SW480 (cell line): ENCODE measurements at places on chromosomes 1 and 21.
A peak's percentile ranks its signal among the peaks of the same experiment; 100 is the strongest.

- DNase-seq: peak; percentile 88
These were observed 9.1 kb downstream of the CDKN2C start for GRCh38 chr1:50978852-50979781.

DNA sequence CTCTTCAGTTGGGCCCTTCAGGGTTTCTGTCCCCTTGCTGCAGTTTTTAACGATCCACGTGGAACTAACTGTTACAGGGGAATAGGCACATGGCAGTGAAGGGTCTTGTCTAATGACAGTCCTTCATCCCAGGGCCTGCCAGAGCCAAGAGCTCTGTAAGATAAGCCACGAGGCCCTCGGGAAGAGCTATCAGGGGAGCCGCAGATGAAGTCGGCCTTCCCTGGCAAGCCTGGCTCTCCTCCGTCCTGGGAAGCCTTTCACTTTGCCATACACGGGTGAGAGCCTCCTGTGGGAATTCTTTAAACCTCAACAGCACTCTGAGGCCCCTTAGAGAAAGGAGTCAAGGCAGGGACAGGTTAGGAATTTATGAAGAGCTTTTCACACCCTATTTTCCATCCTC is 29.0 kb downstream of the ACP6 start:
- no peak for DNase-seq

GRCh38 chr1:158185770-158186169 is 5.1 kb downstream of the CD1D start:
- no peak for DNase-seq

DNA sequence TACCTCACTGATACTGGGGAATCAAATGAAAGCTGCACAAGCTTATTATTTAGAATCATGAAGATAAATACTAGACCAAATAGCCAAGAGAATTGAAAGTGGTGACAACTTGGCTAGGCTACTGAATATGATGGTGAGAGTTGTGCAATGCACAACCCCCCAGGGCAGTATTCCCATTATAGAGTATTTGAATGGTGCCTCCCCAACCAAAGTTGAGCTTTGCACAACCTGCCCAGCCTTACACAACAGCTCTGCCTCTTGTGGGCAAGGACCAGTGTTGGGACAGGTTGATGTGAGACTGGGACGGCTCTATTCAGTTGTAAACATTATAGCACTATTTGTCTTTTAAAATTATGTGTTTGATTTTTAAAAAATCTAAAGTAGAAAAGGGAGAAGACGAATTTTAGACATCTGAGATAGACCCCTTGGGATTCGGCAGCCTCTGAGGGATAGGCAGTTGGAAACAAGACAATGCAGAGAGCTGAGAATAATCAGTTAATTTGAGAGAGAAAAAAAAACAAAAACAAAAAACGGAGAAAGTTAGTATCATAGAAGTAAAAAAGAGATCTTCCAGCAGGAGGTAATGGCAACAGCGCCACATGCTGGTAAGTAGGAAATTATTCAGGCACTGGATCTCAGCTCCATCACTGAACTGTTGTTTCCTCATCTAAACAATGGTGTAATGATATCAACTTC is 91.0 kb upstream of the KCNA3 start:
- DNase-seq: peak; percentile 62

DNA sequence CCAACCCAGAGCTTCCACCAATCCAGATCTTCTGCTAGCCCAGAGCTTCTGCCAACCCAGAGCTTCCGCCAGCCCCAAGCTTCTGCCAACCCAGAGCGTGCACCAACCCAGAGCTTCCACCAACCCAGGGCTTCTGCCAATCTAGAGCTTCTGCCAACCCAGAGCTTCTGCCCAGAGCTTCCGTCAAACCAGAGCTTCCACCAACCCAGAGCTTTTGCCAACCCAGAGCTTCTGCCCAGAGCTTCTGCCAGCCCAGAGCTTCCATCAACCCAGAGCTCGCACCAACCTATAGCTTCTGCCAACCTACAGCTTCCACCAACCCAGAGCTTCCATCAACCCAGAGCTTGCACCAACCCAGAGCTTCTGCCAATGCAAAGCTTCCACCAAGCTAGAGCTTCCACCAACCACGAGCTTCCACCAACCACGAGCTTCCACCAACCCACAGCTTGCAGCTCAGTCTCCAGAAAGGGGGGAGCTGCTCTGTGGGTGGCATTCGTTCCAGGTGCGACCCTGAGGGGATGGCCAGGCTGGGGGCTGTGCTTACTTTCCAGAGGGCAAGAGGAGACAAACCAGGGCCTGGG is 23.8 kb downstream of the CRYAA start:
- no peak for DNase-seq

- DNase-seq: no peak
These were observed 25.0 kb downstream of the LRRN2 start for GRCh38 chr1:204660509-204660908.

- no peak for DNase-seq
These were observed 116.0 kb downstream of the ASTN1 start for GRCh38 chr1:177048314-177049069.

DNA sequence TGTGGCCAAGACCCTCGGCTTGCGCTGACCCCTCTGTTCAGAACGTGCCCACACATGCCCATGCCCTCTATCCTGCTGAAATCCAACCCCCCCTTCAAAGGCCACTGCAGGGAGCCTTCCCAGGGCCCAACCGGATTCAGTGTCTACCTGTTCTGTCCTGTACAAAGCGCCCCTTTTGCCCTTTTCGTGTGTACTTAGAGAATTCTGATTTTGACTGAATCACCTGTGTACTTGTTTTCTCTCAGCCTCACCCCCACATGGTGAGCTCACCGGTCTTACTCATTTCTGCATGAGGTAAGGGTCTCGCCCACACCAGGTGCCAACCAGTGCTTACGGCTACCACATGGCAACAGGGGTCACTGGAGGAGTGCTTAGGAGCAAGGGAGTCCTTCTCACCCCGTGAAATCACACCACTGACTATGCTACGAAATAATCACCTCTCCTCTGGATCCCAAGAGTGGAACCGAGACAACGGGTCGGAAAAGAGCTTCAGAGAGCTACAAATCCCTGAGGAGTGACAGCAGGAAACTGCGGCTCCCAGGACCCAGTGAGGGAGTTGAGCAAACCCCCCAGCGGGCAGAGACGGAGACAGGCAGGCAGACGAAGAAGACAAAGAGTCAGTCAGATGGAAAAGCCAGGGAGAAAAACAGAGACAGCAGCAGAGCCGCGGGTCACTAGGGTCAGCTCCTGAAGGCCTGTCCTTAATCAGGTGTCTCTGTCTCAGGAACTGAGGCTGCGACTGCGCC is 2.1 kb upstream of the S100A2 start:
- peak; percentile 94 for DNase-seq

- DNase-seq: no peak
These were observed 11.6 kb downstream of the GNG4 start for GRCh38 chr1:235637756-235638534.

- no peak for DNase-seq
These were observed 45.5 kb downstream of the MRPL37 start for GRCh38 chr1:54245501-54245900.

DNA sequence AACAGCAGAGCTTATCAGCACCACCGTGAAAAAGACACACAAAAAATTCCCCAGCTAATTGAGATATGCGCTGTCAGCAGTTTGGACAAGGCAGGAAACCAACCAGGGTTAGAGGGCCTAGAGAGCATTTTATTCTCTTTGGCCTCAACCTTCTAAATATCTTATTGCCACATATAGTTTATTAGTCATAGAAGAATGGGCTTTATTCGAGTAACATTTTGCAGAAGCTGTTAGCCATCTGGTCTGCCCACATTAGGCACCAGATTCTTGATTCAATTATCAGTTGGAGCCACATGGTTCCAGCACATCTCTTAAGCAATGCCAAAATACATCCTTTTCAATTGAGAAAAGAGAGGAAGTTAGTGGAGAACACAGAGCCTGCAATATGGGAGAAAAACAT is 109.9 kb upstream of the CXADR start:
- DNase-seq: no peak

DNA sequence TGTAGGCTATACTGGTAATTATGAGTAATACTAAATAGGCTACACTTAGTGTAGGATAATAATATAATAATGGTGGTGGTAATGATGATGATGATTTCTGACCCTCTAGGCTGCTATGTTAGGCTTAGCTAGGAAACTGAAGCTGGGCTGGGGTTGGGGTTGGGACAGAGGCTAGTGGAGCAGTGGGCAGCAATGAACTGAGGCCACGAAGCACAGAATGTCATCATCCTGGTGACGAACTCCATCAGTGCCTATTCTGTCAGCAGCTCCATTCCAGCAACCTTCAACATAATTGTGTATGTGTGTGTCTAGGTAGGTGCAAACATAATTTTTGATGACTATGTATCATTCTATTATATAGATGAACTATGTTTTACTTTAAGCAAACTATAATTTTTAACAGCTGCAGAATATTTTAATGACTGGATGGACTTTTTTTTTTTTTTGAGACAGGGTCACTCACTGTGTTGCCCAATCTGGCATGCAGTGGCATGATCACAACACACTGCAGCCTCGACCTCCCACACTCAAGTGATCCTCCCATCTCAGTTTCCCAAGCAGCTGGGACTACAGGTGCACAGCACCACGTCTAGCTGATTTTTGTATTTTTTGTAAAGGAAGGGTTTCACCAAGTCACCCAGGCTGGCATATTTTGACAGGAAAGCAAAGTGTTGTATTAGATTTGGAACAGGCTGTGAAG is 12.9 kb upstream of the CLIC4 start:
- DNase-seq: no peak

DNA sequence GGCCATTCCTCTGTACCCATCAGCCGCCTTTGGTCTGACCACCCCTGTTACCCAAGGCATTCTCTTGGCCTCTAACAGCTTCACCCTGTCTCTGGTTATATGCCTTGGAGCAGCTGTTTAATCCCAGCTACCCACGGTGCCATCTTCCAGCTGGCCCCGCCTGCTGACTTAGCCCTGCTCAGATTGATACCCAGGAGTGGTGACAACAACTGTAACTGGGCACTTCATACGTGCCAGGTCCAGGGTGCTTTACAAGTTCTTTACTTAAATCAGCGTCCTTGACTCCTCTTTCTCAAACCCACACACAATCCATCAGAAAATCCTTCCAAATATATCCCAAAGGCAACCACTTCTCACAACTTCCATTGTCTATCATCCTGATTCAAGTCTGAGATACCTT is 37.2 kb upstream of the HMGB4 start:
- no peak for DNase-seq

GRCh38 chr1:59755069-59755685 is 59.6 kb upstream of the HOOK1 start:
- DNase-seq: no peak

GRCh38 chr21:21973806-21974205 is 975.6 kb downstream of the NCAM2 start:
- no peak for DNase-seq

DNA sequence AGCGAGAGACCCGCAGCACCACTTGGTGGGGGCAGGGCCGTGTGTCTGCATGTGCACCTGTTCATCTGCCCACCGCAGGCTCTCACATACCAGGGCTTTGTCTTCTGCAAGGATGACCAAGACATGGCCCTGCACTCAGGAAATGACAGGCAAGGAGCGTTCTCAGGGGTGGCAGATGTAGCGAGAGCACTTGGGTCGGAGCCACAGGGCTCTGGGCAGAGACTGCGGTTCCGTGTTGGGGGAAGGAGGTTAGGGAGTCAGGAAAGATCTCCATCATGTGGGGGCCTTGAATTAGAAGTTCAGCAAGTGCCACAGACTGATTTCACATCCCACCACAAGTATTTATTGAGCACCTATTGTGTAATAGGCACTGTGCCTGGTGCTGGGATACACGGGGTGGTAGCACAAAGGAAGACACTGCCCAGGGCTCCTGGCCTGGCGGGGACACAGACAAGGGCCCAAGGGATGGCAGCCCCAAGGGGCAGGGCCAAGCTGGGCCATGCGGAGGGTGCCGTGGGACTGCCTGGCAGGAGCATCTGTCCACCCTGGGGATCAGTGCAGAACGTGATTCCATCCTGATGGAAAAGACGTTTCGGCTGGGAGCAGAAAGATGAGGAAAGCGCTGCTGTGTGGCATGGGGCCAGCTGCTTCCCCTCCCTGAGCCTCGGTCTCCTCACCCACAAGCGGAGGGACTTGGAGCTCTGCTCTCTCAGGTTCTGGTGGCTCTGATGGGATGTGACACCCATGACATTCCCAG is 11.4 kb upstream of the SPSB1 start:
- DNase-seq: no peak

DNA sequence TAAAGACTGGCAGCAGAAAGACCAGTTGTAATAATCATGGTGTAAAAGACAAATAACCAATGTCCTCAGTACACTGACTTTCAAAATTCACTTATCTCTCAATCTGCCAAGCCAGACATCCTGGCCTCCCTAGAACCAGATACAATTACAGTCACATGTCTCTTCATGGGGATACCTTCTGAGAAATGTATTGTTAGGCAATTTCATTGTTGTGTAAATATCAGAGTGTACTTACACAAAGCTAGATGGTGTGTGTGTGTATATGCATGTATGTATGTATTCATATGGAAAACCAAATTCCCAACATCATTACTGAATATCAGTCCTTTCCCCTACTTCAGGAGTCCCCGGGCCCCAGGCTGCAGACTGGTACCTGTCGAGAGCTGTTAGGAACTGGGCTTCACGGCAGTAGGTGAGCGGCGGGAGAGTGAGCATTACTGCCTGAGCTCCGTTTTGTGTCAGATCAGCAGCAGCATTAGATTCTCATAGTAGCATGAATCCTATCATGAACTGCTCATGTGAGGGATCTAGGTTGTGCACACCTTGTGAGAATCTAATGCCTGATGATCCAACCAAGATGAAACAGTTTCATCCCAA is 65.3 kb upstream of the ZNF326 start:
- DNase-seq: no peak

DNA sequence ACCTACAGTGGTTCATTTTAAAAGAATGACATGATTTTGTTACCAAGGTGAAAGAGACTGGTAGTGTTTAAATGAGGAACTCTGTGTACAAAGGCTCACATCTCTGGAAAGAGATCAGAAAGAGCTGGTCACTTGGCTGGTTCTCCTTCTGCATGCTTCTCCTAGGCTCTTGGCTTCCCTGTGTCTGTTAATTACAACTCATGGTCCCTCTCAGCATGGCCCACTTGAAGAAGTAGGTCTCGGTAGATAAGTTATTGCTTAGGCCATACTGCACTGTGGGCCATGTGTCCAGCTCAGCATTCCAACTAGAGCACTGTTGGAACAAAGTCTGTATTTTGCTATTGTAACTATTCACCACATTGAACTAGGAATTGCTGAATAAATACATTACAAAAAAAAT is 91.1 kb downstream of the KIAA0319L start:
- DNase-seq: no peak

DNA sequence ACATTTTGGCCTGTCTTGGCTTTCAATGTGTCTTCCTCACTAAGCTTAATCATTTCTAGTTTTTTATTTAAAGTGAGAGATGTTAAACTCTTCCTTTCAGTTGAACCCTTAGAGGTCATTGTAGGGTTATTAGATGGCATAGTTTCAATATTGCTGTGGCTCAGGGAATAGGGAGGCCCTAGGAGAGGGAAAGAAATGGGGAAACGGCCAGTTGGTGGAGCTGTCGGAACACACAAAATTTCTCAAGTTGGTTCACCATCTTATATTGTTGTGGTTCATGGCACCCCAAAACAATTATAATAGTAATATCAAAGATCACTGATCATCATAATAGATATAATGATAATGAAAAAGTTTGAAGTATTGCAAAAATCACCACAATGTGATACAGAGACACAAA is 31.4 kb upstream of the KAZN start:
- peak; percentile 10 for DNase-seq

- DNase-seq: no peak
These were observed 72.8 kb upstream of the NR5A2 start for GRCh38 chr1:199954699-199955098.
